ENCODE measurements at places on chromosomes 2 and 18. TPM values are rescaled to one million over a fixed set of nuclear protein-coding genes. Genes with fewer than 3 reads are reported as not detected.

DNA sequence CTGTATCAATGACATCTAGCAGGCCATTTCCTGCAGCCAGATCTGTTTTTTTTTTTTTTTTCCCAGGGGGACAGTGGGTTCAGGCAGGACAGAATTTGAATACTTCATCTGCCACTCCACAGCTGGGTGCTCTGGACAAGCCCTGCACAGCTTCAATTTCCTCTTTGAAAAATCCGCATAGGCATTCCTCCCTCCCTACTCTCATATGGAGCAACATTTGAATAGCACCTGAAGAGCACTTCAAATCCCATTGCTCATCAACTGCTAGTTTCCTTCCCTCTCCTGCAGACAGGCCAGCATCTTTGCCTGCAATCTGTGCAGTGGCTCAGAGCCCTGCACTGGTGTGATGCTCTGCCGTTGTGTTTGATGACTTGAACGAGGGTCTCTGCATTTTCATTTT, 326.3 kb downstream of the TSN start:
- DNase-seq, result no peak

FZD7 gene
- total RNA-seq, result 17.4 TPM

RAX gene
- not detected for total RNA-seq

DNA sequence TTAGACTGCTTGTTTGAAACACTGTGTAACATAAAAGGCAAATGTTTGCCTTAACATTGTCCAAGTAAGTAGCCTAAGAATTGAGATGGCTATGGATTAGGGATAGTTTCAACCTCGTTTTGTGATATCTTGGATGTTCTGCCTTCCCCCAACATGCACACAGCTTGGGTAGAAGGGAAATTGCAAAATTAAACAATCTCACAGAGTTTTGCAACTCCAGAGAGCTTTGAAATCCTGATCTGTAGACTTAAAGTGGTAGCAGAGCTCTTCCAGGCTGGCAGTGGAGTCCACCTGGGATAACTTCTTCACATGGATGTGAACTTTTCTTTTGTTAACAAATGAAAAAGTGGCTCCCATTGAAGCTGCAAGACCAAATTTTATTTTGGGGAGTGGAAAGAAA, 59.6 kb downstream of the CHRNA1 start:
- no peak for DNase-seq

DNA sequence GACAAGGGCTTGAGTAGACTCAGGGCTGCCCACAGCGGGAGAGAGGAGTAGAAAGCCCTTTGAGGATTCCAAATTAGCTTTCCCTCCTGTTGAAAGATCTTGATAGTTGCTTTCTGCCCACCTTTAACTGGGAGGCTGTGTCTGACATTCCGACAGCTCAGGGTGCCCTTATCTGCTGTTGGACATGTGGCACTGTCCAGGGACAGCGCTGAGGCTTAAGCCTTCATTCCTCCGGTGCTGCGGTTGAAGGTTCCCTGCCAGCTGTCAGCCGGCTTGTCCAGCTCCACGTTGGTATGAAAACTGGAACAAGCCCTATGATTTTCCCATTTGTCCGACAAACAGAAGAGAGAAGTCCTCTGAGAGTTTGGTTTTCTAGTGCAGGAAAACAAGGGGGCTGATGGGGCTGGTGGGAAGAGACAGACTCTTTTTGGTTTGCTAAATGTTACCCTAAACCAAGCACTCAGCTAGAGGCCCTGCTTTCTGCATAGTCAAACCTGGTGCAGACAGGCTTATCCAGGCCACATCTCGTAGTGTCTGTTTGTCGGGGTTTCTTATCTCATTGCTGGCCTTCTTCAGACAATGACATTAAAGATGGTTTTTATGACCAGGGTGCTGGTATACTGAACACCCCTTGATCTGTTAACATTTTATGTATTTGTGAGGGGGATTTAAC, 24.5 kb downstream of the GREB1 start:
- DNase-seq, result no peak

AQP12B gene
- total RNA-seq, result not detected

- DNase-seq, result no peak
These were observed 12.0 kb downstream of the CDH2 start for GRCh38 chr18:28164771-28165483.

GKN1 gene
- total RNA-seq, result not detected

DNA sequence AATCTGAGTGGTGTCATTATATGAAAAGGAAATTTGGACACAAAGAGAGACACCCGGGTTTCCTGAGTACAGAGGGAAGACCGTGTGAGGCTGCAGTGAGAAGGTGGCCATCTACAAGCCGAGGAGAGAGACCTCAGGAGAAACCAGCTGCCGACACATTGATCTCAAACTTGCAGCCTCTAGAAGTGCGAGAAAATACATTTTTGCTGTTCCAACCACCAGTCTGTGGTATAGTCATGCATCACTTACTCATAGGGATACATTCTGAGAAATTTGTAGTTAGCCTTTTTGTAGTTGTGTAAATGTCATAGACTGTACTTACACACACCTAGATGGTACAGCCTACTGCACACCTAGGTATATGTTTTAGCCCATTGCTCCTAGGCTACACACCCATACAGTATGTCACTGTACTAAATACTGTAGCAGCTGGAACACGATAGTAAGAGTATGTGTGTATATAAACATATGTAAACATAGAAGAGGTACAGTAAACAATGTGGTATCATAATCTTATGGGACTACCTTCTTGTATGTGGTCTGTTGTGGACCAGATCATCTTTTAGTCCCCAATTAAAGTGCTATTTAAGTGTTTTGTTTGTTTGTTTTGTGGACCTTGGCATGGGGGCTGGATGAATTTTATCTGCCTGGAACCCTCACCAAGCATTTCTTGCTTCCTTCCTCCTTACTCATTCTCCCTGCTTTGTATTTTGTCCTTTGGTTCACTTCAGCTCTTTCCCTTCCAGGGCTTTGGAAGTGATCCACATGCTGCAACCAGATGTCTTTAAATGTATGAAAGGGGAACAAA, 38.3 kb upstream of the SESTD1 start:
- no peak for DNase-seq

SERPINB11 gene
- total RNA-seq, result not detected

DNA sequence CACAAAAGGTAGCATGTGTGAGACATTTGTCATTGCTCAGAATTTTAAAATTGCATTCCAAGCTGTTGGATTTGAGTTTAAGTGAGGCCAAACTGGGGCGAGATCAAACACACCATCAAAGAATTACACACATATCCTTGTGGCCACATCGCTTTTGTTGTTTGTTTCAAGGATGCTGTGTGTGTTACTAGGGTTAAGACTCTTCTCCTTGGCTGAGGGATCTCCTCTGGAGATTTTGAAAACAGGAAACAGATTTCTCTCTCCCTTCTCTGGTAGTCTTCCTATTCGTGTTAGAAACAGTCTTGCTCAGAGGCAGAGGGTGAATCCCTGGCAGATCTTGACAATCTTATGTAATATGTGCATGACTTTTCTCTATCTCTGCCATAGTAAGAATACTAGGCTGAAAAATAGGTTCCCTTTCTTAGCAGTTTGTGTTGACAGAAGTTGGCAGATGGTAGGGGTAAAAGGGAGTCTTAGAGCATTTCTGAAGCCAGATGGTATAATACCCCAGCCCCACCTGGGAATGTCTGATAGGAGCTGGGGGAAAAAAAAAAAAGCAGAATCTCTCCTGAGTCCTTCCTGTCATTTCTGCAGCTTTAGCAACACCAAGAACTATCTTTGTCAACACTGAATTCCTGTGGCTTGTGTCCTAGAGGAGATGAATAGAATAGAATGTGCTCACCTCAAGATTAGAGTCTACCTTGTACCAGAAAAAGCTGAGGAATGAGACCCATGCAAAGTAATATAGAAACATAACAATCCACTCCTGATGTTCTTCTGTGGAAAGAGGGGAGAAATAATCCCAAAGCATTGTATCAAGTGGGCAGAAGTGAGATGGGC, 101.8 kb downstream of the XRCC5 start:
- no peak for DNase-seq

DNA sequence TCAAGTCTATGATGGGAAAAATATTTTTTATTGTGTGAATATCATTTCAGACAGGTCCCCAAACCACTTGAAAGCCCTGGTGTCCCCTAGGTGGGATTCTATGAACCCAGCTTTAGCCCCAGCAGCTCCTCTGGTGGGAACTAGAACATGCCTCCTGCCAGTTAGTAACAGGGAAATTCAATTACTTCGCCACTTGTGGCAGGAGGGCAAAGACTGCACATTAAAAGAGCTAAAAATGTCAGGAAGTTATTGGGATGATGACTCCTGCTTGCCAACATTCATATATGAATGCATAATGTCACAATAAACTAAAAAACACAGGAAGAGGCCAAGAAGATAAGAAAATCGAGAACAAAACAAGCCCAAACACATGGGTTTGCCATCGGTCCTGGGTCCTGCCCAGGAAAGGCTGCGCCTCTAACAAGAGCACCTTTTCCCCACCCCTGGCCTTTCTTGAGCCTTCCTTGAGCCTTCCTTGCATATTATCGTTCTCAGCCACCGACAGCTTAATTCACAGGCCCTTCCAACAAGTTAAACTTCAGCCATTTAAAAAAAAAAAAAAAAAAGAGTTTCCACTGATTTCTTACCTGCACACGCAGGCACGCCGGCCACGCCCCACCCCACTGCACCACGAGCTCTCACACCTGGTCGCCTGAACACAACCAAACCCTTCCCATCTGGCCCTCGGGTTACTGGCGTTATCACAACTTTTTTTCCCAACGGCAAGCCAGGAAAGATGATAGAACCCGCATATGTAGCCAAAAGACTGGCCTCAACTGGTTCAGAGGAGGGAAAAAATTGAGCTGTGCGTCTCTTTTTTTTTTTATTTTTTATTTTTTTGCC, 23.4 kb downstream of the BCL11A start:
- DNase-seq, result no peak

GRCh38 chr2:211664321-211664720, 874.3 kb downstream of the ERBB4 start:
- DNase-seq, result no peak

NDC80 gene
- 19.4 TPM for total RNA-seq

DNA sequence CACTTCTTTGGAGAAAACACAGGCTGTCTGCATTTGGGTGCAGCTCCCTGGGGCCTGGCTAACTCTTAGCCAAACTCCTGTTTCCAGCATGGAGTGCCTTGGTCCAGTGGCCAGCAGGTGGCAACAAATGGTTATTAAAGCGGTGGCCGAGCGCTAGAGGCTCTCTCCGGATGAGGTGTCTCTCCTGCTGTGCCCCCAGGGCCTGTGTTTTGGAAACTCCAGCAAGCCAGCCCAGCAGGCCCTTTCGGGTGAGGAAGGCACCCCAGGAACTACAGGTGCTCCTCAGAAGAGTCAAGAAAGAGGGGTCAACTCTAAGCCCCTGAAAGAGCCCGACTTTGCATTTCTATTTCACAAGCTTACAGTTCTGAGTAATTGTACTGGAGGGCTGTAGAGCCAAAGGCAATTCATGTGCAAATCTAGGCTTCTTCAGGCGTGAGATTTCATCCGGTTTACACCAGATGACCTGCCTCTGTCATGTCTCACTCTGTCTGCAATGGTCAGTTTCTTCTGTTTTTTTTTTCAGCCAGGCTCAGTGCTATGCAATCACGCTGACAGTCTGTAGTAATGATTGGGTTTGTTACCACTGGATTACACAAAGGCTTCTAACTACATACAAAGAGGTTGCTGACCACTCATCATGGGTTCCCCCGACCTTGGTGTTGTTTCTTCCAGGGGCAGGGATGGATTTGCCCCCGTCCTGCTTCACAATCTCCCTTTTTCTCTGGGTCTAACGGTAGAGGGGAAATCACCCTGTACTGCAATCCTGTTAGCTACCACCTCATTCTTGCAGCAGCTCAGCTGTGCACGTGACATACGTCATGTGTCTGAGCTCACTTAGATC, 7.6 kb upstream of the CHRNA1 start:
- peak; percentile 73 for DNase-seq

ALPI gene
- total RNA-seq, result not detected

- no peak for DNase-seq
These were observed 26.7 kb downstream of the CIB4 start for GRCh38 chr2:26614216-26615138.

DNA sequence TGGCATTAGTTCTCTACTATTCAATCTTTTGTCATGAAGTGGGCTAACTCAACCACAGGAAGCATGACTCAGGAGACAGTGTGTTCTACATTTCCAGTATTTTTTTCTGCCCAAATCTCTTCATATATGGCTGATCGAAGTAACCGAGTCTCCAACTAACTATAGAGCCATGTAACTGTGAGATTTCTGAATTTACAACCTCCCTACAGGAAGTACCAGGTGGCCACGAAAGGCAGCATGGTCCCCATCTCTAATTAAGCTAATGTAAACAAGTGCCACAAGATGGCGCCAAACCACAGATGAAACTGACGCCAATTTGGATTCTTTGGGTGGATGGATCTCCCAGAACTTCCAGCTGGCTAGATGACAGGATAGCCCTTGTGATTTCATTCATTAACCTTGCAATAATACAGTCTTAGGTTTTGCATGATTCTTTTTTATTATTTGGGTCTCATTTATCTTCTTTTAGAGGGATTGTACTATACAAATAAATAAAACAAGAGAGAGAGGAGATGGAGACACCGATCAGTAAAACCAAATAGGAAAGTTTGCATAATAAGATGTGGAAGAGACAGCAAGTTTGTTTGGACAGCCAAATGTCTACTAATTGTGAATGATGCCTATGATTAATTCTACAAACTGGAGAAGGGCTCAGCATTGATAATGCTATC, 18.3 kb upstream of the ARHGAP15 start:
- DNase-seq, result peak; percentile 84

DNA sequence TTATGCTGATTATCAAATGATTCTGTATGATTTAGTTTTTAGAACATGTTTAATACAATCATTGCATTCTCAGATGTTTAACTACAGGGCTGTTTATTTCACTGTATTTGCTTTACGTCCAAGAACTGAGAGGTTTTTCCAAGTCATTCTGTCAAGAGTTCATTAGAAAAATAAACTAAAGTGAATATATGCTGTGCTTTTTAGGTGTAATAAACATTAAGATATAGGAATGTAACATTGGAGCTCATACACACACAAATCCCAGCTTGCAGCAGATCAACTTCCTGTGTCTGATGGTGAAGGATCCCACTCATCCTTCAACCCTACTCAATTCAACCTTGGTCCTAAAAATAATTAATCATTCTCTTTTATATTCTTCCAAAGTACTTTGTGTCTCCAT, 285.0 kb downstream of the AFF3 start:
- DNase-seq, result no peak

DNA sequence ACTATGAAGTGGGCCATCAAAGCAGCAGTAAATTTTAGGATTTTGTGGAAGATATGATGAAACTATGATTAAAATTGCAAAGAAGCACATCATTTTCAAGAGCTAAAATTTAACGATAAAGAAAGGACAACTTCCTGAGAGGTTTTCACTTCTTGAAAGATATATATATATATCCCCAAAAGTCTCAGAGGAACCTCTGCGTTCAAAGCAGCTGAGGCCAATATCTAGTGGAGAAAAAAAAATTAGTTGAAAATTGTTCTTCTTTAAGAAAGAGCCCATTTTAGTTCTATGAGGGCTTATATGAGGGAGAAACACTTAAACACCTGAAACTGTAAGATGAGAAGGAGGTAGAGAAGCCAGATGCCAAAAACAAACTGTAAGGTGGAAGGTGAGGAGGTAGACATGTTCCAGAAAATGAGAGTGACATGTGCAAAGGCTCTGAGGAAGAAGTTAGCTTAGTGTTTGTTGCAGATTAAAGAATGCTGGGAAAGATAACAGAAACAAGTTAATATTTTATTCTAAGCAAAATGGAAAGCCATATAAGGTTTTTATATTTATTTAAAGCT, 72.9 kb upstream of the VRK2 start:
- DNase-seq, result no peak

TAF1B gene
- 9.9 TPM for total RNA-seq

GRCh38 chr2:30681022-30681421, 126.2 kb downstream of the CAPN13 start:
- DNase-seq, result no peak

LYPD1 gene
- total RNA-seq, result not detected
